ENCODE measurements at places on chromosomes 6 and 20. TPM values are rescaled to one million over a fixed set of nuclear protein-coding genes. Genes with fewer than 3 reads are reported as not detected.

DNA sequence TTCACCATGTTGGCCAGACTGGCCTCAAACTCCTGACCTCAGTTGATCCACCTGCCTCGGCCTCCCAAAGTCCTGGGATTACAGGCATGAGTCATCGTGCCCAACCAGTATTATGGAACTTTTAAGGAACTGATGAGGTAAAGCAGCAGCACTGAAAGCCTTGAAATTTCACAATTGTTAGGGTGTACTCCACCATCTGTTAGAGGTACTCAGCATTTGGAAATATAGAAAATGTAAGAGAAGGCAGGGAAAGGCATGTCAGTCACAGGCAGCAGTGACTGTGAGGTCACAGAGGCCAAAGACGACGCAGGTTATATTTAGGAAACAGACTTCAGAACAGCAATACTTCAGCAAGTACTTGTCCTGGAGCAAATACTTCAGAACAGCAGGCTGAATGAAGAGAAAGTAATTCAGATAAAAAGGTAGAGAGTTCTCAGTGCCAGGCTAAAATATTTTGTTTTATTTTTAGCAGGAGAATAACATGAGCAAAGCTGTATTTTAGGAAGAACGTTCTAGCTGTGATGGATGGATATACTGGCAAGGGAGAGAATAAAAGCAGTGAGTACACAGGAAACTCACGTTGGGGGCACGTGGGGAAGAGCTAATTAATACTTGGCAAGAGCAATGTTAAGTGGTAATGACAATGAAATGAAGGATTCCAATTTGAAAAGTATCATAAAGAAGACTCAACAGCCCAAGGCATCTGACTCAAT is 67.2 kb downstream of the DTNBP1 start:
- no peak overlapping the region for H3K4me3 ChIP-seq
- peaks cover 44% of the 10 kb centered on the region for H3K4me1 ChIP-seq
- no peaks in the 10 kb centered on the region for H3K27me3 ChIP-seq
- no peaks in the 10 kb centered on the region for H3K36me3 ChIP-seq

DNA sequence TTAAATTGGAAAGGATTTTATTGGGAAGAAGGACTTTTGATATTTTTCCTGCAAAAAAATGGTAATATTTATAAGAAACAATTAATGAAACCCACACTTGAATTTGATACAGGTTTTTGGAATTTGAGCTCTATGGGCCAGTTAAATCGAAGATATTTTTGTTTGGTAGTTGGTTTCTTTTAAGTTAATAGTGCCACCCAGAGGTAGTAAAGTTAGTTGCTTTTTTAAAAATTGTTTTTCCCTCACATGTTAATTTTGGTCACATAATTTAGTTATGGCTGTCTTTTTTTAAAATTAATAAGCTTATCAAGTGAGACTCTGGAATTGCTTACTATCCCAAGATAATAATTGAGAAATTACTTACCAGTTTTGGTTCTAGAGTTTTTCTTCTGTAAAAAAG is 7.1 kb downstream of the PRIM2 start:
- no peaks in the 10 kb centered on the region for H3K27me3 ChIP-seq
- peaks cover 18% of the 10 kb centered on the region for H3K36me3 ChIP-seq

DNA sequence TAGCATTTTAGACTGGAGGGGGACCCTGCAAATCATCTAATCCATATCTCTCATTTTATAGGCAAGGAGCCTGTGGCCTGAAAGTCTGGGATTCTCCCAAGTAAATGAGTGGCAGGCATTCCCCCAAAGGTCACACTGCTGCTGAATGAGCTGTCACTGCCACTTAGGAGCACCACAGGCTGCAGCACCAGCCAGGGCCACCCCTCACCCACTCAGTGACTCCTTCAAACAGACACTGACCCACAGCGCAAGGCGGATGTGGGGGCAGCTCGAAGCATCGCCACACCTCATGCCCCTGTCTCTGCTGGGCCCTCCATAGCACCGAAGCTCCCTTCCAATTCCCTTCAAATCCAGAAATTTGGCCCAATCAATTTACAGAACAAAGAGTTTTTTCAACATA is 119.9 kb upstream of the ARID1B start:
- peak; percentile 46 for DNase-seq
- no peak overlapping the region for H3K27ac ChIP-seq
- peaks cover 12% of the 10 kb centered on the region for H3K4me1 ChIP-seq
- no peak overlapping the region for H3K4me3 ChIP-seq
- no peaks in the 10 kb centered on the region for H3K27me3 ChIP-seq

GRCh38 chr6:83199863-83200225 is 6.7 kb downstream of the RWDD2A start:
- H3K36me3 ChIP-seq, result peaks cover 20% of the 10 kb centered on the region
- H3K4me3 ChIP-seq, result no peak overlapping the region
- peak; percentile 63 for DNase-seq
- H3K27me3 ChIP-seq, result no peaks in the 10 kb centered on the region

DNA sequence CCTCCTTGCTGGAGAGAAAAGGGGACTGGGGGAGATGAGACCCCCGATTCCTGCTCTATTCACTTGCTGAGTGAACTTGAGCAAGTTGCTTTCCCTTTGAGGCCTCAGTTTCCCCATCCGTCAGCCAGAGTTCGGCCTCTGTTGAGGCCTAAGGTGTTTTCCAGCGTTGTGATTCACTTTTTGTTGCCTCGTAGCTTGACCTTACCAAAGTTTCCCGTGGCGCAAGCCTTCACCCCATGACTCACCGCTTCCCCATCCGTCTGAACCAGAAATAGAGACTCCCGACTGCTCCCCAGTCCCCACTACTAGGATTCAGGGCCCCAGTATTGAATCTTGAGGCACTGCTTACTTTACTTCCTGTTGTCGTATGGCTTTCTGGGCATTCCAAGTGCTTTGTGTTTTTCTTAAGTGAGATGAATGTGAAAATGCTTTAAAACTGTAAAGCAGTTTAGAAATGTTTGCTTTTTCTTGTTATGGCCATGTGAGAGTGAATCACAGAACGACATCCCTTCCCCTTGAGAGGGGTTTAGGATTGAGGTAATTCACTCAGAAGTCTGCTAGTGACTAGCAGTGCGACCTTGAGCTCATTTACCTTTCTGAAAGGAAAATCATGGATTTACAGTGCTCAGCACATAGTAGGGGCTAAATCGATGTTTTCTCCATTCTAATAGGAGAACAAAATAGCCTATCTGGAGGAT is 1.2 kb downstream of the CHMP4B start:
- peak; percentile 78 for DNase-seq
- peaks cover 14% of the 10 kb centered on the region for H3K4me1 ChIP-seq
- peak overlapping the region; percentile 98 for H3K4me3 ChIP-seq
- H3K27ac ChIP-seq, result peak overlapping the region; percentile 95

DNA sequence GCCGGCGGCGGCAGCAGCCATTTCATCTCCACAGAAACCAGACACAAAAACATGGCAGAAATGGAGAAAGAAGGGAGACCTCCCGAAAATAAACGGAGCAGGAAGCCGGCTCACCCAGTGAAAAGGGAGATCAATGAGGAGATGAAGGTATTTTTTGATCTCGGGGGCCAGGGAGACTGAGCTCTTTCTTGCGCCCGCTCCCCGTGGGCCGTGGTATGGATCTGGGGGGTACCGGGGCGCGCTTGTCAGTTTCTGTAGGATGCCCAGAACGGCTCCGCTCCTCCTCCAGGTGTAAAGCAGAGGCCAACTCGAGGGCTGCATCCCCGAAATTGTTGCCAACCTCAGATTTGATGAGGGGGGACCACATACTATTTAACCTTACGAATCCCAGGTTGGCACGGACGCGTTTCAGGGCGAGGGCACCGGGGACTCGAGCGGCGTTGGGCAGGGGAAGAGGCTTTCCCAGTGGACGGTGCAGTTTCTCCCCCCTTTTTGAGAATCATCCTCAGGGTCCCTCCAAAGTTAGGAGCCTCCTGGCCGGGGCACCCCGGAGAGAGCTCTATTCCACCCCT is 735 bp downstream of the SOBP start:
- peak overlapping the region; percentile 98 for H3K4me3 ChIP-seq
- H3K27me3 ChIP-seq, result peaks cover 27% of the 10 kb centered on the region

GRCh38 chr6:147548921-147549475 is 40.5 kb downstream of the SAMD5 start:
- H3K27ac ChIP-seq, result no peak overlapping the region
- DNase-seq, result no peak
- H3K4me3 ChIP-seq, result no peak overlapping the region
- no peaks in the 10 kb centered on the region for H3K36me3 ChIP-seq
- H3K27me3 ChIP-seq, result no peaks in the 10 kb centered on the region

GRCh38 chr6:54621285-54621684 is 225.3 kb upstream of the FAM83B start:
- DNase-seq, result no peak
- H3K4me3 ChIP-seq, result no peak overlapping the region
- H3K4me1 ChIP-seq, result no peaks in the 10 kb centered on the region
- no peaks in the 10 kb centered on the region for H3K36me3 ChIP-seq
- H3K27ac ChIP-seq, result no peak overlapping the region
- no peaks in the 10 kb centered on the region for H3K27me3 ChIP-seq

DNA sequence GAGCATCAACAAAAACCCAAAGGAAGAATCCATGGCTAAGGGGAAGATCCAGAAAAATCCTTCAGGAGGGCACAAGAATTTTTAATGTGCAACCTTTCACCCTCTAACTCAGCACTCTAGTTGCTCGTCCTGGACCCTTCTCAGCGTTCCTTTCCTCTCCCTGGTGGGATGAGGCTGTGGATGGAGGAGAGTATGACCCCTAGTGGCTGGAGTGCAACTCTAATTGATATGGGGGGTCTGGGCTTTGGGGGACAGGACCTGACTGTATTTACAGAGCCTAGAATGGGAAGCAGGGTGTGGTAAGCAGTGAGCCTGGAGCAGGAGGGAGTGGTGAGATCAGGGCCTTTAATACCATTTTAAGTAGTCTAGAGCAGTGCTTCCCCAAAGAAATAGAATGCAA is 83.9 kb upstream of the CEP85L start:
- DNase-seq, result peak; percentile 29
- H3K27ac ChIP-seq, result no peak overlapping the region
- H3K36me3 ChIP-seq, result no peaks in the 10 kb centered on the region
- H3K4me3 ChIP-seq, result no peak overlapping the region
- no peaks in the 10 kb centered on the region for H3K27me3 ChIP-seq
- no peaks in the 10 kb centered on the region for H3K4me1 ChIP-seq

- DNase-seq, result no peak
- no peak overlapping the region for H3K4me3 ChIP-seq
- H3K27me3 ChIP-seq, result peaks cover 85% of the 10 kb centered on the region
- no peaks in the 10 kb centered on the region for H3K36me3 ChIP-seq
- H3K4me1 ChIP-seq, result no peaks in the 10 kb centered on the region
Observed at GRCh38 chr6:123804787-123805540, 1.3 kb downstream of the NKAIN2 start.

DNA sequence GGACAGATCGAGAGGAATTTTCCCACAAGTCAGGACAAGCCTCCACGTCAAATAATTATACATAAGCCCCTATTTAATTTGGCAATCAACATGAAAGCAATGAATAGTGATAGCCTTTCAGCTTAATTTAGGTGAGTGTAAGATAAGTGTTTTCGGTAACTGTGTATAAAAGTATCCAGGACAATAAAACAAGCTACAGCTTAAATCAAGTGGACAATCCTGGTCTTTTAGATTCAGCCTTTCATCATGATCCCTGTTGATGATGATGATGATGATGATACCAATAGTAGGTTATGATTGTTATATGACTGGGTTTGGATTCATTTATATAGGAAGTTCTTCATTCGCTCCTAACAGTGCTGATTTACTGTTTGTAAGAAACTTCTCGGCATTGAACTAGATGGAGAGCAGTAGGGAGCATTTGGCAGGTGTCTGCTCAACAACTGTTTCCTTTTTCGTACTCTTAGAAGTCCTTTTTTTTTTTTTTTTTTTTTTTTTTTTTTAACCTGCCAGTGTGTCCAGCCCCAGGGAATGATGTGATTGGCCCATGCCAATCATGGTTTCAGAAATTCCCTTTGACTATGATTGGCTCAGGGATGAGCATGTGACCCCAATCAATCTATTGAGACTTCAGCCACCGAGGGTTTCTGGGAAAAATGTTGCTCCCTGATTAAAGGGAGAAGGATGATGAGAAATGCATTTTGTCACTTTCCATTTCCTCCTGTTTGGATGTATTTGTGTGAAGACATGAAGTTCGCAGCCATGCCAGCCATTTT is 11.3 kb upstream of the RNF182 start:
- peaks cover 3% of the 10 kb centered on the region for H3K4me1 ChIP-seq
- no peaks in the 10 kb centered on the region for H3K36me3 ChIP-seq
- no peak overlapping the region for H3K27ac ChIP-seq
- DNase-seq, result no peak
- no peak overlapping the region for H3K4me3 ChIP-seq

DNA sequence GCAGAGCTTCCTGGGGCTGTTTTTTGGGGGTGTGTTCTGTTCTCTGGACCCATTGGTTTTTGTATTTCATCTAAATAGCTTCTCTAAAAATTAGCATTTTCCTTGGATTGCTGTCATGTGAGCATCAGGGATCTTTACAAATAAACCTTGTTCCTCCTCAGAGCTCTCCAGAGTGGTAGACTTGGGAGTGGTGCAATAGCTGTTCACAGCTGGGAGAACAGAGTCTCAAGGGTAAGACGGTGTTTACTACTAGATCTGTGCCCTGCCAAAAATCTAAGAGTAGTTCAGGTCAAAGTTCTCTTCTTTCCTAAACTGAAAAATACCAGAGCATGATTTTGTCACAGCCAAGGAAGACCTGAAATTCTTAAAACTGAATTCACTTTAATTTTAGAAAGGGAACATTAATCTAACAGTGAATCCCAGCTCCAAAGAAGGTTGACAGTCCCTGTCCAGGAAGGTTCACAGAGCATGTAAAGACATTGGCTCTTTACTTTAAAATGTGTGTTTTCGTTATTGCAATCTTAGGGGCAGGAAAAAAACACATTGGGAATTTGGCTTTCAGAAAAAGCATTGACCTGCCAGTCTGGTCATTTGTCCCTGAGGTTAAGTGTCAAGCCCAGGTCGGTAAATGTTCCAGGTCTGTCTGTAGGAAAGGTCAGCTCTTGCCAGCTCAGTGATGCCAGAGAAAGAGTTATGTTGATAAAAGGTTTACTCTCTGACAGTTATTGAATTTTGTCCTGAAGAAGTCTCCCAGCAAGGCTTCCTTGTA is 43.3 kb downstream of the VAPB start:
- no peak overlapping the region for H3K4me3 ChIP-seq
- no peak for DNase-seq
- H3K27me3 ChIP-seq, result no peaks in the 10 kb centered on the region
- H3K4me1 ChIP-seq, result no peaks in the 10 kb centered on the region
- H3K36me3 ChIP-seq, result peaks cover 2% of the 10 kb centered on the region

DNA sequence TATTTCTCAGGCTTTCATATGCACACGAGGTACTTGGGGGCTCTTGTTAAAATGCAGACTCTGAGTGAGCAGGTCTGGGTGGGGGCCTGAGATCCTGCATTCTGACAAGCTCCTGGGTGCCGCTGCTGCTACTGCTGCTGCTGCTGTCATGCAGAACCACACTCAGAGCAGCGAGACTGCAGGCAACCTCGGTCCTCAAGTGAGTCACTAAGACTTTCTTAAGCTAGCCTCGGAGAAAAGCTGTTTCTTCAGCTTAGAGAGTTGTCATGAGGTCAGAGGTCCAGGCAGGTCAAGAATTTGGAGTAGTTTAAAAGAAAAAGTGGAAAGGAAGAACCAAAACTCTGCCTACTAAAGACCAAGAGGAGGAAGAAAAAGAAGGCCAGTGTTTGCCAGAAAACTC is 92.9 kb downstream of the SPTLC3 start:
- H3K4me1 ChIP-seq, result no peaks in the 10 kb centered on the region
- no peaks in the 10 kb centered on the region for H3K27me3 ChIP-seq
- no peaks in the 10 kb centered on the region for H3K36me3 ChIP-seq

GRCh38 chr20:52837378-52837777 is 134.8 kb upstream of the TSHZ2 start:
- H3K27ac ChIP-seq, result no peak overlapping the region
- no peak for DNase-seq
- H3K4me1 ChIP-seq, result no peaks in the 10 kb centered on the region
- H3K4me3 ChIP-seq, result no peak overlapping the region
- H3K36me3 ChIP-seq, result no peaks in the 10 kb centered on the region

Gene MUCL3
- not detected for total RNA-seq
